Cardiac muscle cell (in vitro differentiated cells and primary cell): ENCODE measurements at places on chromosomes 7 and 10. TPM values are rescaled to one million over a fixed set of nuclear protein-coding genes. Genes with fewer than 3 reads are reported as not detected.

- H3K27me3 ChIP-seq, result no peaks in the 10 kb centered on the region
- DNase-seq, result no peak
- H3K4me1 ChIP-seq, result peaks cover 7% of the 10 kb centered on the region
Observed at GRCh38 chr7:50822706-50823105, 40.0 kb upstream of the GRB10 start.

AGAP5 gene
- 3.7 and 7.3 TPM in 2 replicates for total RNA-seq

- H3K36me3 ChIP-seq, result no peaks in the 10 kb centered on the region
- H3K4me1 ChIP-seq, result no peaks in the 10 kb centered on the region
- H3K4me3 ChIP-seq, result no peak overlapping the region
- peaks cover 100% of the 10 kb centered on the region for H3K27me3 ChIP-seq
Observed at GRCh38 chr7:27097686-27098577, 2.1 kb upstream of the HOXA1 start.

GRCh38 chr10:9875353-9875752 is 1142.3 kb upstream of the CELF2 start:
- no peaks in the 10 kb centered on the region for H3K4me1 ChIP-seq
- H3K4me3 ChIP-seq, result no peak overlapping the region
- no peak for DNase-seq
- no peaks in the 10 kb centered on the region for H3K36me3 ChIP-seq
- no peaks in the 10 kb centered on the region for H3K27me3 ChIP-seq
- H3K27ac ChIP-seq, result no peak overlapping the region

- no peaks in the 10 kb centered on the region for H3K4me1 ChIP-seq
- H3K27ac ChIP-seq, result no peak overlapping the region
Observed at GRCh38 chr10:61845950-61846268, 55.6 kb upstream of the ARID5B start.

GRCh38 chr10:77504196-77504872 is 133.3 kb downstream of the KCNMA1 start:
- no peak overlapping the region for H3K4me3 ChIP-seq
- H3K36me3 ChIP-seq, result no peaks in the 10 kb centered on the region
- no peak overlapping the region for H3K27ac ChIP-seq
- no peaks in the 10 kb centered on the region for H3K27me3 ChIP-seq
- peak; percentile 68 for DNase-seq

CRCP gene
- 20.3 and 30.0 TPM in 2 replicates for total RNA-seq

SYPL1 gene
- 24.8 and 37.8 TPM in 2 replicates for total RNA-seq

DNA sequence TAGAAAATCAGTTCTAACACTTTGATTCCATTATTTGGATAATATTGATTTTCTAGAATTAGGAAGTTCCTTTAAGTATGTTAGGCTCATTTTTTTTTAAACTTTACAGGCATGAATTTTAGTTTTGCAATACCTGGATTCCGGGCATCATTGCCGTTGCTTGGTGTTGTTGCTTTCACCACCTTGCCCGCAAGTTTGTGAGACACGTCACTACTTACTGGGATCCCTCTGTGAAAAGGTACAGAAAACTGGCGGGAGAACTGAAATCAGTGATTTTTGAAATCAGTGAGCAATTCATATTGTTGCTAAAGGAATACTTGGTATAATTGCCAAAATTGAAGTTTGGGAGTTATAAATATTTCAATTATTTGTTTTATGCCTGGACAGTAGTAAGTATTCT is 232.3 kb upstream of the NPY start:
- no peaks in the 10 kb centered on the region for H3K36me3 ChIP-seq
- H3K4me1 ChIP-seq, result no peaks in the 10 kb centered on the region
- no peak overlapping the region for H3K4me3 ChIP-seq
- DNase-seq, result no peak

GRCh38 chr10:78552261-78552811 is 516.4 kb upstream of the ZMIZ1 start:
- H3K4me3 ChIP-seq, result no peak overlapping the region
- H3K27me3 ChIP-seq, result no peaks in the 10 kb centered on the region
- H3K4me1 ChIP-seq, result peaks cover 23% of the 10 kb centered on the region

DNA sequence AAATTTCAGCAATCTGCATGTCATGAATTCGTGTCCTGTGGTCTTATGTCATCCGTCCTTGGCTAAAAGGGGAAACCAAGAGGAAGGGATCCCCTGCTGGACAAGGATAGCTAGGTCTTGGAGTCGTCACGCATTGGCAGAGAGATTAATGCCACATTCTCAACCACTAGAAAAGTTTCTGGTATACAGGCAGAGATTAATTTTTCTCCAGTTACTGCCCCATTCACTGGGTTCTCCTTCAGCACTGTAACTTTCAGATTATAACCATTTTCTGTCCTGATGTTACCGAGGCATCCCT is 1060.6 kb upstream of the AUTS2 start:
- H3K27ac ChIP-seq, result no peak overlapping the region
- no peaks in the 10 kb centered on the region for H3K27me3 ChIP-seq
- no peaks in the 10 kb centered on the region for H3K36me3 ChIP-seq
- no peak overlapping the region for H3K4me3 ChIP-seq
- no peaks in the 10 kb centered on the region for H3K4me1 ChIP-seq
- no peak for DNase-seq

PAPOLB gene
- total RNA-seq, result 0.28 and 0.39 TPM in 2 replicates

DNA sequence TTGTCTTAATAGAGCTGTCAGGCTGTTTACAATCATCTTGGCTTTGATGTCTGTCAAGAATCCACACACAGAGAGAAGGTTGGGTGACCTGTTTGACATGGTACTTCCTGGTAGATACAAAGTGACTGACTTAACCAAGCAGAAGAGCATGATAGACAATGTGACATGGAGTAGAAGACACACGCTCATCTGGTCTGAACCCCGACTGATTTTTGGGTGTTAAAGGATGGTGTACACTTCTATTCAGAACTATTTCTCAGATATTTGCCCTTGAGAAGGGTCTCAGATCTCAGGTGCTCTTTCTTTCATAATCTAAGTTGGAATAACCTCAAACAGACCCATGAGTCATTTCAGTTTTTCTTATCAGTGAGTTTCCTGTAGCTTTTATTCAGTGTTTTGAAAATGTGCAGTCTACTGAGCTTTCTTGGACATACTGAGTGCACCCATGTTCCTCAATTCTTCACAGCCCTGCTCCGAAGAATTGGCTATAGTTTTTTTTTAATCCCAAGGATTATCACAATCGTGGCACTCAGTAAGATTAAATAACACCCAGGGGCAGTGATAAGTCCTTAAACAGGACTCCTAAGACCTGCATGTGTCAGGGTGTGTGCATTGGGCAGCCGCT is 46.4 kb upstream of the NXPH1 start:
- H3K27ac ChIP-seq, result no peak overlapping the region
- no peak for DNase-seq
- H3K36me3 ChIP-seq, result no peaks in the 10 kb centered on the region
- H3K27me3 ChIP-seq, result no peaks in the 10 kb centered on the region
- no peak overlapping the region for H3K4me3 ChIP-seq
- H3K4me1 ChIP-seq, result peaks cover 19% of the 10 kb centered on the region

LMBR1 gene
- total RNA-seq, result 41.1 and 78.0 TPM in 2 replicates

TRIL gene
- 5.2 and 5.8 TPM in 2 replicates for total RNA-seq

ADRB1 gene
- 0.42 and 0.69 TPM in 2 replicates for total RNA-seq

CYP26A1 gene
- 1.2 and 2.1 TPM in 2 replicates for total RNA-seq

NRBF2 gene
- 16.1 and 16.4 TPM in 2 replicates for total RNA-seq

UROS gene
- total RNA-seq, result 88.4 and 121 TPM in 2 replicates

- H3K27me3 ChIP-seq, result no peaks in the 10 kb centered on the region
- peaks cover 3% of the 10 kb centered on the region for H3K4me1 ChIP-seq
- no peak for DNase-seq
- no peak overlapping the region for H3K27ac ChIP-seq
Observed at GRCh38 chr7:6615723-6616555, 529 bp downstream of the ZNF853 start.

DNA sequence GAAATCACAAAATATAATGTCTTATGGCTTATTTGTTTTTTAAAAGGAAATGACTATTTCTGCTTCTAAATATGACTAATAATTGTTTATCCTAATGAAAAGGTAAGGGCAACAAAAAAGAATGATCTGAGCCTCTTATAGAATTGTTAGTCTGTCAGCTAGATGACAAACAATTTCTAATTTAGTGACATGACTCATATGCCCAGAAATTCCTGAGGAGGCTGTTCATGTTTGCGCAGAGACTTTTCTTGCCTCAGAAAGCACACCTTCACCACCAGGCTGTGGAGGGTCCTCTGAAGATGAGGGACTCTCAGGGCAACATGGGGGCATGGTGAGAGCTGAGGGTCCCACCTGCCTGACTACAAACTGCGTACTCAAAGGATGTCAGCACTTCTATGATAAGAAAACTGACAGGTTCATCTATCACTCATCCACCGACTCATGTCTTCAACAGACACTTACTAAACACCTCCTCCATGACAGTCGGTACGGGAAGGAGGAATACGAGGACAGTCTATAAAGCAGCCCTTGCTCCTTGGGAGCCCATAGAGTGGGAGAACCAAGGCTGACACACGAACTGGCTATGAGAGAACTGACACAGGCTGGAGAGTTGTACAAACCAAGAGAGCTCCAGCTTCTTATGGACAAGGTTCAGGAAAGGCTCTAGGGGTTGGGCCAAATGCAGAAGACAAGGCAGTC is 102.0 kb downstream of the PKD1L1 start:
- no peak for DNase-seq
- no peaks in the 10 kb centered on the region for H3K36me3 ChIP-seq
- no peaks in the 10 kb centered on the region for H3K4me1 ChIP-seq
- H3K27me3 ChIP-seq, result no peaks in the 10 kb centered on the region

DNA sequence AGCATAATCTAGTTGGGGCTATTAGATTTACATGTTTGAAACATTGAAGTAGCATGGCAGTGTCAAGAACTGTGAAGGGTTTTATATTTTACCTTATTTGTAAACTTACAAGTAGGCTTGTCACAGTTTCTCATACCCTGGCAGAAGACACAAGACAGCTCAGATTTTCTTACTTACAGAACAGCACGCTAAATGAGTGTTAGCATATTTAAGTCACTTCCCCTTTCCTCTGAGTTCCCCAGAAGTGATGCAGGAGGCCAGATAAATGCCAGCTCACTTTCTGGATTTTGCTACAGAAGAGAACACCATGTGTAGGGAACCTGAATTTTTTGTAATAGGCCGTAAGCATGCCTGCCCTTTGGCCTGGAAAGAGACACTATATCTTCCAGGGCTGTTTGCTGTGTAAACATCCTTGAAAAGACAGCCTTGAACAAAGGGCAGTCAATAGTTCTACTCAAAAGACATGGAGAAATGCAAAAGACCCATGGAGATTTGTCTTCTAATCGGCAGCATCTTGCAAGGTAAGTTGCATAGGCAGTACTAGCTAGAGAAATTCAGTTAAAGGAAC is 279.1 kb downstream of the PHF14 start:
- no peak overlapping the region for H3K27ac ChIP-seq
- H3K4me1 ChIP-seq, result no peaks in the 10 kb centered on the region
- no peak overlapping the region for H3K4me3 ChIP-seq
- no peak for DNase-seq

PRPS1L1 gene
- total RNA-seq, result not detected in 2 replicates

DNA sequence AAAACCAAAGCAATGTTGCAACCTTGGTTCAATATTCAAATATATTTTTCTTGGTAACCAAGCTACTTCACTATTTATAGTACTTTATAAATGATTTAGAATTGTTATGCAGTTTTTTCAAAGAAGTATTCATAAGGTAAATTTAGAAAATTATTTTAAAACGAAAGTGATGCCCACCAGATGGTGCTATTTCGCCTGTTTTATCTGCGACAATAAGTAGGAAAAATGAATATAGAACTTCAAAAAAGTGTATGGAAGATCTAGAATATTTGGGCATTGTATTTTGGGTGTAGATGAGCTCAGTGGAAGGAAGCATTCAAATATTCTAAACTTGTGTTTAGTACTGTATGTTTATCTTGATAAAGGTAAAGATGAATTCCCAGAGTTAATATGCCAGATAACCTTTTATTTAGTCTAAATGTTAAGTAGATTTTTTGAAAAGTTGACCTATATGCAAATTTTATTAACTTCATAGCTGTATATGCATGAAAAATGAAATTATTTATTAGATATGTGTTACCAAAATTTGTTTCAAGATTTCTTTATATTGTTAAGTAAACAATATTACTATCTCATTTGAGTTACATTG is 93.2 kb downstream of the ADK start:
- H3K27me3 ChIP-seq, result no peaks in the 10 kb centered on the region
- no peak overlapping the region for H3K27ac ChIP-seq
- no peaks in the 10 kb centered on the region for H3K36me3 ChIP-seq
- DNase-seq, result peak; percentile 70

DNA sequence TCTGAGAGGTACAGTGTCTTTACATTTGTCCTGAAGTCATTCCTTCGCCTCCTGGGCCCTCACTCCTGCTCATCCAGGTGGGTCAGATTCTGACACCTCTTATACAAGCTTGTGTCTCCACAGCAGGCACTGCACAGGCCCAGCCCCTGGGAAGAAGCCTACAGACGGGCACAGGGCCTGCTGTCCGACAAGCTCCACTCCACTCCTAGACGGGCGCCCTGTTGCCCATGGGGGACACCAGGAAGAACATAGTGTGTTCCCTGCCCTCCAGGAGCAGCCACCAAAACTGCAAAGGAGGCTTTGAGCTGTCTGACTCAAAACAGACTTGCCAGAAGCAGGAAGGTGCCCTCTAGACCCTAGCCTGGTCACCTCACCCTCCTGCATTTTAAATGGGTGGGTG is 45.6 kb upstream of the SLC29A3 start:
- DNase-seq, result no peak
- no peak overlapping the region for H3K4me3 ChIP-seq

TMEM168 gene
- 16.1 and 24.7 TPM in 2 replicates for total RNA-seq

GRCh38 chr7:142616121-142616643 is 133.1 kb upstream of the PRSS1 start:
- H3K27ac ChIP-seq, result no peak overlapping the region
- no peaks in the 10 kb centered on the region for H3K27me3 ChIP-seq
- H3K36me3 ChIP-seq, result no peaks in the 10 kb centered on the region

DNA sequence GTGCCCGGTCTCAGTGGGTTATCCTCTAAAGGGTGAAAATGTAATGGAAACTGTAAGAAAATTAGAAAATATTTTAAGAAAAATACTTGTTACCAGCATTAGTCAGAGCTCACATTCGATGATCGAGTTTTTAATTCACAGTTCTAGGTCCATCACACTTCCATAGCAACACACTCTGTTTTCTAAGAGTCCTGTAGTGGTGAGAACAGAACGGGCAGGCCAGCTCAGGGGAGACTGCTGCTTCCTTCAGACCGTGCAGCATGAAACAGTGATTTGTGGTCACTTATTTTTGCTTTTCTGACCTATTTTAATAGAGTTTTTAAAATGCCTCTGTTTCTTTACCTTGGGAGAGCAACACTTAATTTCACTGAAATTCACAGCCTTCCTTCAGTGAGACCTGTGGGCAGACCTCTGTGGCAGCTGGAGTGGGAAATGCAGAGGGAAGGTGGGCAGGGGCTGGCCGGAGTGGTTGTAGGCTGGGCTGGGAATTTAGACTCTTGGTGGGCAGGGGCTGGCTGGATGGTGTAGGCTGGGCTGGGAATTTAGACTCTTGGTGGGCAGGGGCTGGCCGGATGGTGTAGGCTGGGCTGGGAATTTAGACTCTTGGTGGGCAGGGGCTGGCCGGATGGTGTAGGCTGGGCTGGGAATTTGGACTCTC is 1.5 kb downstream of the SUN1 start:
- no peak overlapping the region for H3K4me3 ChIP-seq
- peaks cover 4% of the 10 kb centered on the region for H3K36me3 ChIP-seq
- no peak for DNase-seq
- H3K4me1 ChIP-seq, result peaks cover 34% of the 10 kb centered on the region
- H3K27ac ChIP-seq, result peak overlapping the region; percentile 98
